Stimulated activated CD8-positive, alpha-beta memory T cell treated with anti-CD3 and anti-CD28 coated beads, Interleukin-7, amount 100 ng/mL, for 1 hour (primary cell): ENCODE measurements at places on chromosomes 6 and 20.
A peak's percentile ranks its signal among the peaks of the same experiment; 100 is the strongest.

DNA sequence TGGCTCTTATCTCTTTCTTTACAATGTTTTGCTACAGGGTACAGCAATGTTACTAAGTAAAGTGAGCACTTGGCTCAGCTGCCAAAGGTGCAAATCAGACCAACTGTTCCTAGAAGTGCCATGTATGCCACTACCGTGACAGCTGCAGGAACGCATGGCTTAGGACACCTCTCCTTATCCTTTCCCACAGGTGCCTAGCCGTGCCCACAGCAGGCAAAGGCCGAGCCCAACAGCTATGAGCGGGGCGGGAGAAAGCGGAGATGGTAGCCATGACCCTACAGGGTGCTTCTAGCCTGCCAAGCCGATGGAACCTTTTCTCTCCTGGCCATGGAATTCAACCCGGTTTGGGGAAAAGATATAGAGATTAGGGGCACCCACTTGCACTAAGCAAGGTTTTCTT lies 97.1 kb downstream of the FAXC start:
- DNase-seq: no peak

GRCh38 chr20:53852691-53853090 lies 217.7 kb downstream of the BCAS1 start:
- no peak for DNase-seq

GRCh38 chr20:50844430-50845100 lies 49.7 kb downstream of the BCAS4 start:
- peak; percentile 5 for DNase-seq

DNA sequence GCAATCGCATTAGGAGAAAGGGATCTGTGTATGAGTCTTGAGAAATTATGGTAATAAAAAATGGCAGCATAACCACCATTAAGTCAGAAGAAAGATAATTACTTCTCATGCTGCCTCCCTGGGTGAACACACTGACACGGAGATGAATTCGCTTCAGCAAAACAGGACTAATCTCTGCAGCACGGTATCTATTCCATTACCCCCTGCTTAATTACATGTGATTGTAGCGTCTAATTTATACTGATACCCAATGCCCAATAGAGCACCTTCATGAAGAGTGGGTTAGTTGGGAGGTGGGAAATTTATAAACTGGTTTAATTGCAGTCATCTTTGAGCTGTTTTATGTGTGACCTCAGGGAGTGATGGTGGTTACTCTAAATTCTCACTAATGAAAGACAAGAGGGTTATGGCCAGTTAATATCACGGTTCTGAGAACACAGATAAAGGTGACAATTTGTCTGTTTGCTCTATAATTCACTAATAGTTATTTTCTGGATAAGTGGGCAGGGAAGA lies 476.2 kb upstream of the SULF2 start:
- no peak for DNase-seq

DNA sequence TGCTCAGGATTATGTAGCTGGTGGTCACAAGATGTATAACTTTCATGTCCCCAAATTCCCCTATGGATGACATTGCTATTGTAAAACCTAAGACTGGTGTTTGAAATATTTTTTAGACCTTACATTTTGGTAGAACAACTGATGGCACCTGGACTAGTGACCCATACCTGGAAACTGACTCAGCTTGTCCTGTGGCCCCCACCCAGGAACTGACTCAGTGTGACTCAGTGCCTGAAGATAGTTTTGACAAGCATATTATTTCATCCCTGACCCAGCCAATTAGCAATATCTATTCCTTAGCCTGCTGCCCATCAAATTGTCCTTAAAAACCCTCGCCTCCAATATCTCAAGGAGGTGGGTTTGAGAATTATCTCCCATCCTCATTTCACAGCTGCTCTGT lies 90.9 kb upstream of the GRIK2 start:
- DNase-seq: no peak

GRCh38 chr6:18099511-18099910 lies 23.0 kb downstream of the NHLRC1 start:
- no peak for DNase-seq

DNA sequence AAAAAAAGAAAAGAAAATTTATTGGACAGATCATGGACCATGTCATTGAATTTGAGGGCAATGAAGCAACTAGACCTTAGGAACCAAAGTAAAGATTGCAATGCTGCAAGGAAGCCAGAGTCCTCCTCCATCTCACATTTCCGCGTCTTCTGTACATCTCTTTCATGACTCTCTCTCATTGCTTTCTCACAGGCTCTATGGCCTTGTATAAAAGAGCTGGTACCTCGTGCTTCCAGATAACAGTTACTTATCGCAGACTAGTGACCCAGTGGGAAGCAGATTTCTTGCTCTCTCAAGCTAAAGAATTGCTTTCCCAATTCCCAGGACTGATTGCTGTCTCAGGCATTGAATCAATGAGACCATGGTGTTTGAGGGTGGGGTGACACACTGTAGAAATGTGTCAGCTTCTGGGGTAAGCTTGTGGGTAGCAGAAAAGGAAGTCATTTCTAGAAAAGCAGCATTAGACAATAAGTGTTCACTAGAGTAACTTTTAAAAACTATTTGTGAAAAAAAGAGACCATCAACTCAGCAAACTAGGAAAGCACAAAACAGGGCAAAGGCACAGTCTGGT lies 635.3 kb downstream of the UTRN start:
- no peak for DNase-seq

- DNase-seq: no peak
These were observed 47.5 kb downstream of the RALGAPA2 start for GRCh38 chr20:20664795-20665589.

- no peak for DNase-seq
These were observed 128.5 kb downstream of the FLRT3 start for GRCh38 chr20:14208956-14209355.

GRCh38 chr20:32527447-32528055 lies 57.6 kb downstream of the NOL4L start:
- DNase-seq: no peak

DNA sequence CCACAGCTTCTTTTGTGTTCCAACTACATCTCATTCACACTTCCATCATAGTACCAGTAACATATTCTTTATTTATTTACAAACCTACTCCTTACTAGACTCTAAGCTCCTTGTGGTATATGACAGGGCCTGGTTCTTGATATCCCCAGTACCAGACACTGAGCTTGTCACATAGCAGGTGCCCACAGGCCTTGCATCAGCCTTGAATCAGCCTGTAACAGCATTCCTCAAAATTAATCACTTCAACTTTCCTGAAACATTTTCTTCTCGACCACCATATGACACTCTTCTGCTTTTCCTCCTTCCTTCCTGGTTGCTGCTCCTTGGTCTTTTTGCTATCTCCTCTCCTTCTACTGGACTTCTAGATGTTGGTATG lies 24.7 kb upstream of the SRPK1 start:
- DNase-seq: no peak

- DNase-seq: no peak
These were observed 140.4 kb downstream of the ERMARD start for GRCh38 chr6:169891846-169892245.

DNA sequence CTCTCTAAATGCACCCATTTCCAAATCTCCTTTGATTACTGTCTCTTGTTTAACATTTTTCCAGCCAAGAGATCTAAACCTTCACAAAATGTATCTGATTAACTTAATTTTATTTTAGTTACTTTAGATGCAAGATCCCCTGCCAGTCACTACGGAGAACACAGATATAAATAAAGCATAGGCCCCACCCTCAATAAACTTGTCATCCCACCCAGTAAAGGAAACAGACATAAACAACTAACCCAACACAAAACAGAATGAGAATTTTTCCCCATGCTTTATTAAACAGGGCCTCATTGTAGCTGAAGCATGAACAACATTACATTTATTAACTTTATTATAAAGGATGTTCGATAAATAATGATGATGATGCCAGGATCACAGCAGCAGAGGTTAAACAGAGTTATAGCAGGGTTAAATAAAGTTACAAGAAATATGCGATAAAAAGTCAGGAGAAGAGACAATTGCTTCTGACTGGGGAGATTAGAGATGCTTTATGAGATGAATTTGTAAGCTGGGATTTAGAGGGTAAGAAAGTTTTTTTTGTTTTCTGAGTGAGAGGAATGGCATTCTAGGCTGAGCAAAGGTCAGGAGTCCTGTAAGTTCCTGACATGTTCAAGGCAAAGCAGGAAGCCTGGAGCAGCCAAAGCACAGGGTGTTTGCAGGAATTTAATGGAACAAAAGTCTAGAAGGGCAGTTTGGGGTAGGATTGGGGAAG lies 41.1 kb downstream of the TFAP2A start:
- DNase-seq: no peak

DNA sequence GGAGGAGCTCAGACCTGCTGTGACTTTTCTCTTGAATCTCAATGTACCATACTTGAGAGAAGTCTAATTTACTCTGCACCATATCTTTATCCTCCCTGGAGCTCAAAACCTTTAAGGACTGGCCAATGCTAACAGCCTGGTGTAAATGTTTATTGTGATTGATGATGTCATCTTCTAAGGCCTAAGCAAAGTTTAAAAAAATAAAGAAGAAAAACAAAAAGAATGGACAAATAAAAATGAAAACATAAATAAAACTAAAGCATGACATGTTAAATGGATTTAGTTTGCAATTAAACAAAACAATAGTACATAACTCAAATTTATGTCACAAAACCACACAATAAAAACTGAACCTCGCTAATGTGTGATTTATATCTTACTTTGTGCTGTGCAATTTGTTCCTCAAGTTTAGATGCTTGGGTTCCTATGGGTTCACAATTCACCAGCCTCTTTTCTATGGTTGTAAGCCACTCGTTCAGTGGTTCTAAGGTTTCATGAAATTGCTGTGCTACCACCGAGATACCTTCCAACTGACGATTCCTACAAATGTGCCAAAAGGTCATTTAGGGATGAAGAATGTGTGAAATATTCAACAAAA lies 113.0 kb downstream of the DST start:
- no peak for DNase-seq

DNA sequence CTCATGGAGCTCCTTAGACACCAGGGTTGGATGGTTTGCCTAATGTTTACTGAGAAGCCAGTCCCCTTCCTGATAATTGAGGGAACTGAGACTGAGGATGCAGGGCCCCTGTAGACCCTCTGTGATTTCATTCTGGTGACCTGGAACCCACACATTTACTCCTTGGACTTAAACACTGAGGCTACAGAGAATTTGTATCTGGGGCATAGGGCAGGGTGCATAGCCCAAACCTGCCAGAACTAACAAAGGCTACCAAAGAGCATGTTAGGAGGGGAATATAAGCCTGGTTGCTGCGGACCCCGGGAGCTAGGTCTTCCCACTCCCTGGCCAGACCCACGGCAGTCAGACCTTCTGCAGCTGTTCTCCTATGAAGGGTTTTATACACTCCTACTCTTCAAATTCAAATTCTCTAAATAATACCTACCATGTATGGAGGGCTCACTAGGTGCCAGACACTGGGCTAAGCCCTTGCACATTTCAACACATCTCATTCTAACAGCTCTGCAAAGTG lies 19.7 kb downstream of the DAAM2 start:
- no peak for DNase-seq

DNA sequence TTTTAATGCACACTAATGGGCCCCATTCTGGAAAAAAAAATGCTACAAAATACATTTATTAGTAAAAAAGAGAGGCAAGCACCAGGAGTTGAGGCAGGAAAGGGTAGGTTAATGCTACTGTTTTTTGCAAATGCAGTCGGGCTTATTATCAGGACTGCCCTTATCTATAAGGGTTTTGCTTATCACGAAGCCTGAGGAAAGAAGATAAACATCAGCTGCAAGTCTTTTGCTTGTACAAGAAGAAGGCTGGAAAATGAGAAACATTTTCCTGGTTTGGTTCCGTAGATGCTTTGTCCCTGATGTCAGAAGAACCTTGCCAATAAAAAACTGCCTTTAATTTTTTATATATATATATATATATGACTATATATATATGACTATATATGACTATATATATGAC lies 189.3 kb upstream of the VGLL2 start:
- no peak for DNase-seq

DNA sequence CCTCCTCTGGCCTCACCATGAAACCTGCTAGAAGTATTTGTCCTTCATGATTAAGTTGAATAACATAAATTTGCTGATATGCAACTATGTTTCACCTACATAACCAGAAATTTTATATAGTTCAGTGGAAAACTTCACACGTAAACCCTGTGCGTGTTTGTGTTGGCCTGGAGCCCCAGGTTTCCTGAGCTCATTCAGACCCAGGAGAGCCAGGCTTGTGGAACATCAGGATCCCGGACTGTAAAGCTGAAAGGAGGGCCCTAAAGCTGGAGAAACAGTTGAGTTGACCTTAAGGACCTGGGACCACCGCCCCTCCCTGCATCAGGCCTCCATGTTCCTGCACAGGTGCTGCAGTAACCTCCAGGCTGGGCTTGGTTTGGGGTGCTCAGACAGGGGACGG lies 3.1 kb upstream of the SPATS1 start:
- DNase-seq: no peak

DNA sequence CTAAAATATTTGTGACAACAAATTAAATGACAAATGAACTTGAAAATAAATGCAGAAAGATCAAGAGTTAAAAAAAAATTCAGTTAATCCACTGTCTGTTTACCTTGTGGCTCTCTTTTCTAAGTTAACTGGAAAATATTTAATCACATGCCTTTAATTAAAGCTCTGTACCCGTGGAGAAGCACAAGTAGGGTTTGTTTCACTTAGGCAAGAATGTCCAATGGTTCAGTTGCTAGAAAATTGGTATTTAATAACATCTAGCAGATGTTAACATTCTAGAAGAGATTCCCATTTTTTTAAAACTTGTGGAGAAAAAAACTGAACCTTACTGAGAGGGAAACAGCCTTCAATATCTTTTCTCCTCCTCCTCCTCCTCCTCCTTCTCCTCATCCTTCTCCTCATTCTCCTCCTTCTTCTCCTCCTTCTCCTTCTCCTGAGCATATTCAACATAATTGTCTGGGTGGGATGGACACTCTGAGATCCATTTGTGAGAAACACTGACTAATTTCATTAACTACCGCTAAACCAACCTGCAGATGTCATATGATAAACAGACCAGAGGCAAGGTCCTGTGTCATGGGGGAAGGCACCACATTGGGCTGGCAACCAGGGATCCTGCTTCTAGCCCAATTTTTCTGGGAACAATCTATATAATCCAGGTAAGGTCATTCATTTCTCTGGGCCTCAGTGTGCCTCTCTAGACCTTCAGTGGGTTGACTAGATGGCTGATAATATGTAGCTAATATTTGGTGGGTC lies 44.1 kb upstream of the AKIRIN2 start:
- no peak for DNase-seq

- DNase-seq: no peak
These were observed 140.2 kb upstream of the AHI1 start for GRCh38 chr6:135637701-135638100.
